ENCODE measurements at places on chromosomes 7 and 10.

DNA sequence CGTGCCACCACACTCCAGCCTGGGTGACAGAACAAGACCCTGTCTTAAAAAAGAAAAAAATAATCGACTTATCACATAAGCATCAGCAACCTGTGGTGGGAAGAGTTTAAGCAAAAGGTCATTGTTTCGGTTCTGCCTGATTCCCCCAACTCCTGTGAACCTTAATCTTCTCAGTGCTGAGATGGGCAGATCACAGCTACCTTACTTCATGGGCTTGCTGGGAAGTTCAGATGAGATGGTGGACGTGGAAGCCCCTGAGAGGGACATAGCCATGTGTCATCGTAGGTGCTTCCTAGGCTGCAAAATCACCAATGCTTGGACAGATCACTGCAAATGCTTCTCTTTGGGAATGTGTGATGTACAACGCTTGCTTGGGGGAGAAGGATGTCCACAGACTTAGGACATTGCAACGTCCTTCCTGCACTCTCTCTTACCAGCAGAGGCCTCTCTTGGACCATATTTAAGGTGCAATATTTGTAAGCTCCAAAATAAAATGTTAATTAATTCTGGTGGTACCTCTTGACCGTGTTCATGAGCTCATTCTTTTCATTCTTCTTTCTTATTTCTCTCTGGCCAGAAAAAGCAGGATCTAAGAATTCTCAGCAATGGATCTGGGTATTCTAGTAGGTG is 8.6 kb downstream of the GJD4 start:
- no peak for DNase-seq

DNA sequence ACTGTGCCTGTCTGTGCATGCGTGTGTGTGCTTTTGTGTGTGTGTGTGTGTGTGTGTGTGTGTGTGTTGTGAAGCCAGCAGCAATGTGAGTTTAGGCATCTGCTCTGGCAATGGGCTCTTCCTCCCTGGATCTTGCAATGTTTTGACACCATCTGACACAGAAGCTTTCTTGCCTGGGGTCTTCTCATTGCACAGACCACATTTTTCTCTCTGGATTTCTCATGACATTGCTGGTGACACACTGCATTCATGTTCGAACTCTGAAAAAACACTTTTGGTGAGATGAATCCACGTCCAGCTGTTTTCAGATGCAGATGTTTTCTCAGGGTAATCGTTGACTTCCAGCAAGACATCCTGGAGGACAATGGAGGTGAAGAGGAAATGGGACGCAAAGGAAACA is 63.0 kb upstream of the FZD8 start:
- no peak for DNase-seq

GRCh38 chr7:80039251-80039884 is 95.3 kb upstream of the GNAI1 start:
- no peak for DNase-seq

GRCh38 chr7:73397521-73398281 is 35.9 kb upstream of the FZD9 start:
- no peak for DNase-seq

- DNase-seq, result no peak
These were observed 362.6 kb downstream of the PAXIP1 start for GRCh38 chr7:154640266-154640865.

DNA sequence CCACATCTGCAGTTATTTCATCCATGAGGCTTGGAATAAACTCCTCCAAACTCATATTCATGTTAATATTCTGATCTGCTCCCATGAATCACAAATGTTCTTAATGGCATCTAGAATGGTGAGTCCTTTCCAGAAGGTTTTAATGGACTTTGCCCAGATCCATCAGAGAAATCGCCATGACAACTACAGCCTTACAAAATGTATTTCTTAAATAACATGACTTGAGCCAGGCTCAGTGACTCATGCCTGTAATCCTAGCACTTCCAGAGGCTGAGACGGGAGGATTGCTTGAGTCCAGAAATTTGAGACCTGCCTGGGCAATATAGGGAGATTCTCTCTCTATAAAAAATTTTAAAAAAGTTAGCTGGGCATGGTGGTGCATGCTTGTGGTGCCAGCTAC is 102.1 kb upstream of the TMEM168 start:
- no peak for DNase-seq

- DNase-seq, result no peak
These were observed 284.0 kb downstream of the CELF2 start for GRCh38 chr10:11301571-11302111.

- no peak for DNase-seq
These were observed 1277.1 kb downstream of the GATA3 start for GRCh38 chr10:9331583-9332008.

GRCh38 chr7:116097365-116098009 is 66.9 kb upstream of the TFEC start:
- DNase-seq, result no peak

DNA sequence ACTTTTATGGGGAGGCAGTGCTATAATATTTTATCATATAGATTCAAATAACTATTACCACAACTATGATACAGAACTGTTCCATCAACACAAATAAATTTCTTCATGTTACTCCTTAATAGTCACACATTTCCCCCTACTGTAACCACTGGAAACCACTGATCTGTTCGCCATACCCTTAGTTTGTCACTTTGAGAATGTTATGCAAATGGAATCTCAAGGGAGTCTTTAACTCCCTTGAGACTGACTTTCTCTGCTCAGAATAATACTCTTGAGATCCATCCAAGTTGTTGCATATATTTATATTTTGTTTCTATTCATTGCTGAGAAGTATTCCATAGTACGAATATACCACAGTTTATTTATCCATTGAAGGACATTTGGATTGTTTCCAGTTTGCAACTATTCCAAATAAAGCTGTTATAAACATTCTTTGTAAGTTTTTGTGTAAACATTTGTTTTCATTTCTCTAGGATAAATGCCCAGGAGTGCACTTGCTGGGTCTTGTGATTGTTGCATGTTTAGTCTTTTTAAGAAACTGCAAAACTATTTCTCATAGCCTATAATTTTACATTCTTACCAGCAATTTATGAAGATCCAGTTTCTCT is 19.7 kb upstream of the PON2 start:
- no peak for DNase-seq

DNA sequence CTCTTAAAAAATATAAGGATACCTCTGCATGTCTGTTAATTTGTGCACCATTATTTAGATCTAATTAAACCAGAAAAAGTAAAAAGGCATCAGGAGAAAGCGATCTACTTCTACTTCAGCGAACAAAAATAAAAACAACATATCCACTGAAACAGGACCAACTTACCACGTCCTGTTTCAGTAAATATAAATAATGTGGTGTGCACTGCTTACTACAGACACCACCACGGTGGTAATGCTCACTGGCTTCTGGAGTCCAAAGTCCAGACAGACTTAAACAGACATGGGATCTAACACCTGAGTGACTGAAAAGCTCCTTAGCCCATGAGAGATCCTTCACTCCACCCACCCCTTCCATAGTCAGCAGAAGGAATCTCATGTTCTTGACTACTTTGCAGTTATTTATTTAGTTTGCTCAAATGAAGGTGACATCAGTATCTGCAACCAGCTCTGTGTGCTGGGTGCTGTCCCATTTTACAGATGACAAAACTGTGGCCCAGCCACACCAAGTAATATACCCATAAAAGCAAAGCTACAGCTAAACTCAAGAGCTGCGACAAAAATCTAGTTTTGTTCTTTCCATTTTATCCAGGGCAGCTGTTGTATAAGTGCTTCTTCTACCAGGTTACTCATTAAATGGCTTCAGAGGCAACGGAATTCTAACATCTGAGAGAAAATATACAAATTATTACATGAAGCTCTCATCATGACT is 62.1 kb upstream of the NCAPG2 start:
- DNase-seq, result no peak

DNA sequence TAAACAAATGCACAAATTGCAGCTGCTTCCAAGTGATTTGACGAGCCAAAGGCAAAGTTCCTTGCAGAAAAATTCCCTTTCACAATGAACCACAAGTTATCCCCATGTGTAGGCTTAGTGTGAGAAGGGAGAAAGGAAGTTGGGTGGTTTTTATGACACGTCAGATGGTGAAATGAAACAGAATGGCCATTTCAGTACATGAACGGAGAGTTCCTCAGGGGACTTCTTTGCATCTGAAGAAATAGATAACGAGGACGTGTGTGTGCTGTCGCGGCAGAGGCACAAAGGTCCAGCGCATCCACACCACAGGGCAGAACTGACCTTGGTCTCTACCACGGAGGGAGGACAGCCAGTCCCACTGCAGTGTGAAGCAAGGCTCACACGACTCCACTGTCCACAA is 135.9 kb downstream of the PAXIP1 start:
- no peak for DNase-seq

- no peak for DNase-seq
These were observed 57.5 kb upstream of the CHCHD3 start for GRCh38 chr7:133139350-133139749.

- DNase-seq, result no peak
These were observed 30.7 kb upstream of the HSPA12A start for GRCh38 chr10:116772909-116773705.

DNA sequence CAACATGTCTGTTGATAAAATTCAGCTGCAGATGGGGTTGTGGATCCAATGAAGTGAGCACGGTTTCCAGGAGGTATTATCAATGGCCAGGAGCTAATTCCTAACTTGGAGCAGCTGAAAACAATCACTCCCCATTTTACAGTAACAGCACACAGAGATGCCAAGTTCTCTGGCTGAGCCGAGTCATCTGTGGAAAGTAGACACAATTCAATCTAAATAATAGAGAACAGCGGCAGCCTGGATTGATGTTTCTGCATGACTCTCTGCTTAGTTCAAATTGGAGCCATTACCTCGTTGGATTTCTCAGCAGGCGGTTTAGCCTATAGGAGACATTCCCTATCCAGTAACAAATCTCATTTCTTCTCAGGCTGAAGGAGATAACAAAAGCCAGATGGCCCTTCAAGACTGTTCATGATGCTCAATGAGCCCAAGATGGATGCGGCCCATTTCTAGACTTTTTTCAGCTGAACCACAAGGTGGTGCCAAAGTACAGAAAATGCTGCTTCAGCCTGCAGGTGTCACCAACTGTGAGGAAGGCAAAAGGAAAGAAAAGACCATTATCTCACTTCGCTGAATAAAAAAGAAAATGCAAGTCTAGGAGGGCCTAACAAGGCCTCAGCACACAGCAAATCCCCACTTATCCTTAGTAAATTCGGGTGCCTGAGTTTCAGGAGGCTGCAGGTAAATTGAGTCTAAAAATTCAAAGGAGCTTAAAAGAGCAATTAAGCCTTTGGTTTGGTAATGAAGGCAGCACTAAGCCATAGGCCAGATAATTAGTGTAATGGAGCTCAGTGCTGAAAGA is 83.7 kb downstream of the SLC16A9 start:
- DNase-seq, result no peak

- DNase-seq, result no peak
These were observed 648.3 kb downstream of the TNS3 start for GRCh38 chr7:46933596-46933995.

DNA sequence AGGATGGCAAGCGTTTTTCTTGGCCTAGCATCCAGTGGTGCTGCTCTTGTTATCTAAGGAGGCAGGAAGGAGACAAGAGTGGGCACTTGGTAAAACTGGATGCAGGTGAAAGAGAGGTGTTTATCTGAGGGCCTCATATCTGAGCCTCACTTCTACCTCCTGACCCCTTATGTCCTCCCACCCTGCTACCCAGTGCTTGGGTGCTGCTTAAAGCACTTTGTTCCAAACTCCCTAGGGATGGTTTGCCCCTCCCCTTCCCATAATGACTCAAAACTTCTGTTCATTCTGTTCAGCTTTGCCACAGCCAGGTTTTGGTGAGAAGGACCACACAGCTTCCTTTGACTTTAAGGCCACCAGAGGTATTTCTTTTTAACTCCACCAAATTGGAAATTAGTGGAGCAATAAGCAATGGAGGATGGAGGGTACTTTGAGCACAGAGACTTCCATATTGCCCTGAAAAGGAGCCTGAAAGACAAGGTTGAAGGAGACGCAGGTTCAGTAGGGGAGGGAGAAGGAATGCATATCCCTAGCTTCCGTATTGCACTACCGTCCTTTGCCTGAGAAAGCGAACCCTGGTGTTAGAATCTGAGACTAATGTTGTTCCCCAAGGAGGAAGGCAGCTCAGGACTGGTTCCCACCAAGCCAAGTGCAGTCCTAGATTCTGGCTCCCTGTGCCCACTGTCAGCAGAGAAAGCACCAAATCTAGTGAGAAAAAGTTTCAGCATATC is 30.1 kb downstream of the ENTPD1 start:
- DNase-seq, result no peak

DNA sequence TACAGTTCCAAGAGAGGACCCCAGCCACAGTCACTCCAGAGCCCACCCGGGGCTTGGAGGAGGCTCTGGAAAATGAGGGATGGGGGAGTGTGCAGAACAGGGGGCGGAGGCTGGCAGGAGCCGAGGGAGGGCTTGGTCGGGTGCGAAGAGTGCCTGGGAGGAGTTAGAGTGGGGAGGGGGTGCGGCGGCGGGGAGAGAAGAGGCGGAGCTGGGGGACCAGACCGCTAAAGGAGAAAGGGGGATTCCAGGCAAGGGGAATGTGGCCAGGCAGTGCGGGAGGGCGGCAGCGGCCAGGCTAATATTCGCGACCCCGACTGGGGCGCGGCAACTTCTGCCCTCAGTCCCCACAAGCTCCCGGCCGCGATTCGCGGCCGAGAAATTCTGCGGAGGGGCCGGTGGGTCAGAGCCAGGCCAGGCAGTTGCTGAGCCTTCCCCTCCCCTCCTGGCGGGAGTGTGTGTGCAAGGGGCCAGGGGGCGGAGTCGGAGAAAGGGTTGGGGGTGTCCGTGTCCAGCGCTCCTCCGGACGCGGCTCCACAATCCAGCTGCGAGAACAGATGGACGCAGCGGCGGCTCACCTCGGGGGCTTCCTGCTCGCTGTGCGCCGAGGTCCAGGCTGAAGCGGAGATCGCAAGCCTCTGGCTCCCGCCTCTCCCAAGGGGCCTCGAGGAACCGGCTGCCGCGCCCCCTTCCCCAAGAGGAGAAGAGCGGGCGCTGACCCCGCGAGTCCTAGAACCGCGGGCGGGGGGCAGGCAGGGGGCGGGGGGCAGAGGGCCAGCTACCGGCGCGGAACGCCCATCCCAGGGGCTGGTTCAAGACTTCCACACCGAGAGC is 612 bp upstream of the SLC18A3 start:
- DNase-seq, result no peak

DNA sequence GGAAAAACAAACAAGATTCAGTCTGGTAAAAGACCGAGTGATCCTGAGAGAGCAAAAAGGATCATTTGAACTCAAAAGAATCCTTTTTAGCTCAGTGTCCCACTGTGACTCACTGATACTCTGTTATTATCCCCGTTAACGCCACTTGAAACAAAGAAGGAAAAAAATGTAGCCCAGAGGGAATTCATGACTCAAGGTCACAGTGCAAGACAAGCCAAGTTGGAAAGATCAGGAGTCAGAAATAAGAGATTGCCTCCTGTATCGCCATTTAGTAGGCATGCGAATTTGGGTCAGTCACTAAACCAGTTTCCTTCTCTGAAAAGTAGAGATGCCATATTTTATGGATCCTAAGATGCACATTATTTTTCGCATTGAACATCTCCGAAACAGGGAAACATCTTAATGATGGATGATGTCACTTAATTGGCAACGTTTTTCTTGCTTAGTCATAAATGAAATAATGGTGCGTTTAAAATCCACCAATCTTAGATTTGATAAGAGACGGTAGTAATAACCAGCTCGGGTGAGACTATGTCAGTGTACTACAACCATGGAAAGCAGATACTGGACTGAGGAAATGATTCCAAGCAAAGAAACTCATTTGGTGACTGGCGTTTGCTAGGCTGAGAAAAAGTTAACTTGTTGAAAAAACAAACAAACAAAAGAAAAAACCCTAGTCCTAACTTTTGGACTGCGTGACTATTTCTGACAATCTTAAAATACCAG is 502.0 kb upstream of the CELF2 start:
- no peak for DNase-seq
